ENCODE measurements at places on chromosomes 2 and 18.

DNA sequence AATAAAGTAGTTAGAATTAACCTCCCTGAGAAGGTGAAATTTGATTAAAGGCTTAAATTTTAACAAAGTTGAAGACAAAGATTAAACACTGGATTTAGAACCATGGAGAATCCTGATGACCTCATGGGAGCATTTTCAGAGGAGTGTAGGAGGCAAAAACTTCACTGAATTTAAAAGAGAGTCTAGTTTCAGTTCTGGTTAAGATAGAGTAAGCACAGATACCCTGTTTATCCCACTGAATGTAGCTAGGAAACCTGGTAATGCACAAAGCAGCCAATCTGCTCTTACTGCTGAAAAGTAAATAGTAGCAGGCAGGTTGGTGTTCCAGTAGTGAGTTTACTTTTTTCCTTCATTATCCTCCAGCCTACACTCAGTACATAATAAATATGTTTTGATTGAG is 654.9 kb upstream of the SYT4 start:
- no peak for DNase-seq

GRCh38 chr2:133867166-133867565 is 298.9 kb upstream of the NCKAP5 start:
- DNase-seq, result no peak

DNA sequence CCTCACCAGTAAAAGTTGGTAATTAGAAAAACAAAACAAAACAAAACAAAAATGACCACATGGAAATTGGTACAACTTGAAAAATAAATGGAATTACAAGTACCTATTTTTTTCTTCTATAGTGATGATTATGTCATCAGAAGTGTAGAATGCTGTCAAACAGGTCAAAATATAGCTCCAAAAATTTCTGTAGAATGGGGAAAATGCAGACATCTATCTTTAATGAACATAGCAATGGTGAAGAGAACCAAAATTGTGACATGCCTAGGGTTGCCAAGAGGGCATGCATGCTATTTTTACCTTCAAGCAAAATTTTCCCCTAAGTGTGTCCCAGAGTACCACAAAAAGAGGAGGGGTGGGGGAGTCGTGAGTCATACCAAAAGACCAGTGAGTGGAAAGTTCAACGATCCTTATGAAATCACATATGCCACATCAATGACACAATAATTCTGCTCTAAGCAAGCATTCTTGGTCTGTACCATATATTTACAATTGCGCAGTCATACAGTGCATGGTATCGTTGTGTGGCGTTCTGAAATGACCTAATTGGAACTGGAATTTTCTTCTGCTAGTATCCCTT is 1436.4 kb downstream of the SUCLG1 start:
- no peak for DNase-seq

GRCh38 chr2:85131116-85131515 is 2.1 kb upstream of the TCF7L1 start:
- no peak for DNase-seq

GRCh38 chr18:31876707-31877106 is 66.2 kb downstream of the TRAPPC8 start:
- DNase-seq, result no peak

DNA sequence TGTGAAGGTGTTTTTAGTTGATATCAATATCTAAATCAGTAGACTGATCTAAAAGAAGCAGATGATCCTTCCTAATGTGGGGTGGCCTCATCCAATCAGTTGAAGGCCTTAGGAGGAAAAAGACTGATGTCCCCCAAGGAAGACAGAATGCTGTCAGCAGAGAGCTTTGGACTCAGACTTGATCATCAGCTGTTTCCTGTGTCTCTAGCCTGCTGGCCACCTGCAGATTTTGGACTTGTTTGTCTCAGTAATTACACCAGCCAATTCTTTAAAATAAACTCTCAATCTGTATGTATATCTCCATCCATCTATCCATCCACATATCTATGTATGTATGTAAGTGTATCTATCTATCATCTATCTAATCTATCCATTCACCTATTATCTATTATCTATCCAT is 301.3 kb downstream of the LPIN1 start:
- DNase-seq, result no peak

- DNase-seq, result no peak
These were observed 40.1 kb upstream of the TMEM177 start for GRCh38 chr2:119638685-119639554.

DNA sequence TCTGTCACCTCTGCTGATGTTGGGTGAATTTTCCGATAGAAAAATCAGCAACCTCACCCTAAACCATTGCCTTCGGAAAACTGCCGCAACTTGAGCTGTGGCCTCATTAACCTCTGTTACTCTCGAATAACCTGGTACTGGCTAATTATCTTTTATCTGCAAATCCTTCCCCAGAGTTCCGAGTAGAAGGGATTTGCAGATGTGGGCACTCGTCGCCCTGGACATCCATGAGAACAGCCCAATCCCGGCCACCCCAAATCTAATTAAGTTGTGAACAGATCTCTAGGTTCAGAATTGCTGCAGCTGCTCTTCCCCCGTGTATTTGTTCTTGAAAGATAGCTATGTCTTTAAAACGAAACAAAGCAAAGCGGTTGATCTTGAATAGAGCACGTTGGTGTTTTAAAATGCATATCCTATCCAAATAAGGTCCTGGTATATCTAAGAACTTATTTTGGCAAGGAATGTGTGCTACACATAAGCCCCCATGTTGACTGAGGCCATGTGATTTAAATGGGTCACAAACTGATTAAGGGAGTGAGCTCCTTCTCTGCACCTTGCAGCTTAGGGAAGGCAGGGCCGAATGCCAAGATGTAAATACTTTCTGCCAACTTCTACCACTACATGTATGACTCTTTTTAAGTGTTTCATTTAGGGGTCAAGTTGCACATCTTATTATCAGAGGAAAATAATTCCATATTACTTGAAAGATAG is 88.2 kb downstream of the MTCL1 start:
- DNase-seq, result no peak

GRCh38 chr2:134169788-134170187 is 84.1 kb upstream of the MGAT5 start:
- no peak for DNase-seq

DNA sequence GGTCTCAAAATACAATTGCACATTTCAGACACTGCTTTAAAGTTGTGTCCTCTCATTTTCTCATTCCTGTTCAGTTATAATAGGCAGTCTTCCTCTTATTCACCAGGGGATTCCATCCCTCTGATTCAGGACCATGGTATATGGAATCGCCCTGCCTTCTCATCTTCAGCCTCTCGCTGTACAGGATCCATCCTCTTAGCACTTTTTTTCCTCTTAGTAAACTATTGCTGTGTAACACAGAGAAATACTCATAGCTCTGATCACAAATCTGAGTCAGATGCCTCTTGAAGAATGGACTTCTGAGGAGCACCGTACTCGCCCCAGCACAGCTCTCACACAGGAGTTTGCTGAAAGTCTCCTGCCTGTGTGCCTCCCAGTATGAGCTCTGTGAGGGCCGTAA is 11.3 kb downstream of the RMP24 start:
- no peak for DNase-seq

DNA sequence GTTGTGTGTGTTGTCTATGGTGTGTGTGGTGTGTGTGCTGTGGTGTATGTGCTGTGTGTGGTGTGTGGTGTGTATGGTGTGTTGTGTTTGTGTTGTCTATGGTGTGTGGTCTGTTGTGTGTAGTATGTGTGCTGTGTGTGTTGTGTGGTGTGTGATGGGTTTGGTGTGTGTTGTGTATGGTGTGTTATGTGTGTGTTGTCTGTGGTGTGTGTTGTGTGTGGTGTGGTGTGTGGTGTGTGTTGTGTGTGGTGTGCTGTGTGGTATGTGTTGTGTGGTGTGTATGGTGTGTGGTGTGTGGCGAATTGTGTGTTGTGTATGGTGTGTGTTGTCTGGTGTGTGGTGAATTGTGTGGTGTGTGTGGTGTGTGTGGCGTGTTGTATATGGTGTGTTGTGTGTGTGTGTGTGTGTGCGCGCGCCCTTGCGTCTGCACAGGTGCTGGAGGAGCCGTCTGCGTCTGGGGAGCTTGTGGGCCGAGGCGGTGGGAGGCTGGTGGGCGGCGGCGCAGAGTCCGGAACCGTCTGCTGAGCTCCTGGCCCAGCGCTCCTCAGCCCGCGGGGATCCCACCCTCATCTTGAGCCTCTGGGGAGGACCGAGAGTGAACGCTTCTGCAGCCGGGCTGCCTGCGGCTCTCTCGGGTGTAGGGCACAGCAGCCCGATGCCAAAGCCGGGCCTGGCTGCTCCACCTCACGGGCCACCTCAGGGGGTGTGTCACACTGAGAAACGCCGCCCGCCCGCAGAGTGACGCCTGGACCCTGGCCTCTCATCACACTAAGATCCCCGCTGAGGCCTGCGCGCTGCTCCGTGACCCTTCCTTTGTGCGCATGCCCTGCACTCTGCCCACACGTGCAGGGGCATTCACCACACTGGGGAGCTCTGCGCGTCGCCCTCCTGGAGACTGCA is 8.8 kb upstream of the ADI1 start:
- DNase-seq, result no peak

- DNase-seq, result no peak
These were observed 64.1 kb downstream of the PTPN4 start for GRCh38 chr2:119823734-119824334.

- DNase-seq, result no peak
These were observed 79.0 kb upstream of the HAAO start for GRCh38 chr2:42871372-42871771.

GRCh38 chr18:55421615-55422419 is 166.2 kb downstream of the TCF4 start:
- DNase-seq, result no peak

- no peak for DNase-seq
These were observed 33.3 kb downstream of the C2orf76 start for GRCh38 chr2:119333360-119333759.

DNA sequence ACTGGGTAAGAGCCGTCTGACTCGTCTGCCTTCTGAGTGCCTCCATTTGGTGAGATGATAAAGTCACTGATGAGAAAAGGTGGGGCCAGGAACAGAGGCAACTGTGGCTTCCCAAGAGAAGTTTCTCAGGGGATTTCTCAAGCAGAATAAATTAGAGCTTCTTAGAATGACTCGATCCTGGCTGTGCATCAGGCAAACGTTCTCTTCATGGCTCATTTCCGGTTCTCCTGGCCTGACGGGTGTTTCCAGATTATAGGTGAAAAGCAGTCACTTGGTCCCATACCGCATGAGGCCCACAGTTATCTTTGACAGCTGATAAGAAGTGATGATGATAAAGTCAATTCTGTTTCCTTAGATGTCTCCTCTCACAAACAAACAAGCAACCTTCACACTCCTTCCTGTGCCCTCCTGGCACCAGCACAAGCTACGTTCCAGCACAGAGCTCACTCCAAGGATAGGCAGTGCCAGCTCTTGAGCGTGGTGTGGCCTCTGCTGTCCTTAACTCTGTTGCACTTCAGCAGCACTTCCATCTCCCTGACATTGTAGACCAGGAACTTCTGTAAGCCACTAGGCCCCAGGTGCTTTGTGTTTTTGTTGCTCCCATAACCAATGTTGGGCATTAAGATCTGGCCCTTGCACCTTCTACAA is 37.8 kb upstream of the KCNF1 start:
- DNase-seq, result no peak

DNA sequence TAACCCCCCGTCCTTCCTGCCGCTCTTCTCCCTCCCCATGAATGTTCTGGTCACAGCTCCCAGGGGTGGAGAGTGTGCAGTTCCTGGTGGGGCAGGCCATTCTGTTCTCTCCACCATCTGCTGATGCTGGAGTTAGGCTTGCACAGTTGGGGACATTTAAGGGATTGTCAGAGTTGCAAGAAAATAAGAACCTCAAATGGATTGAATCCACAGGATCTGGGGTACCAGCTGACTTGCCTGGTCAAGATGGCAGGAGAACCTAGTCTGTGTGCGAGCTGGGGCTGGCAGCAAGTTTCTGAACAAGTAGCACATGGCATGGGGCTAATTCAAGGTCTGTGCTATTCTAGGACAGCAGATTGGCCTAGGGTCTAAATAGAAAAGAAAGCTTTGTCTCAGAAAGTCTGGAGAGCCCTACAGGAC is 60.8 kb upstream of the TXNDC2 start:
- no peak for DNase-seq

DNA sequence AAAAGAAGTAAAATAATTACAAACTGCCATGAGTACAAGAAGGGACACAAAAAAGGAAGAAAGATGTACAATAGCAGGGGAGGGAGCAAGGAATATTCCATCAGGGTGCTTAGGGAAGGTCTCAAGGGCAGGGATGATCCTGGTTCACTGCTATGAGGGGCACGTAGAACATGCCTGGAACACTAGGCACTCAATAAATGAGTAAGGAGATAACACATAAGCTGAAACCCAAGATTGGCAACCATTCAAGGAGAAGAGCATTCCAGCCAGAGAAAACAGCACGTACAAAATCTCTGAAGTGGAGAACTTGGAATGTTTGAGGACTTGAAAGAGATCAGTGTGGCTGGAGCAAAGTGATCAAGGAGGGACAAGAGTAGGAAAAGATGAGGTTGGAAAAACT is 103.2 kb downstream of the FAM161A start:
- DNase-seq, result no peak

GRCh38 chr2:171281110-171281509 is 120.4 kb upstream of the TLK1 start:
- no peak for DNase-seq

- no peak for DNase-seq
These were observed 36.2 kb downstream of the CHST10 start for GRCh38 chr2:100381240-100381639.

- no peak for DNase-seq
These were observed 14.2 kb upstream of the DOCK10 start for GRCh38 chr2:225056330-225057073.

Data from cortex of kidney (tissue), 1 donor.